ENCODE measurements at places on chromosomes 4 and X. TPM values are rescaled to one million over a fixed set of nuclear protein-coding genes. Genes with fewer than 3 reads are reported as not detected.

The SPANXD gene
- total RNA-seq, result not detected

The PABPC4L gene
- total RNA-seq, result 0.72 TPM

The CXCL11 gene
- total RNA-seq, result under 0.01 TPM

The PCDH7 gene
- 44.1 TPM for total RNA-seq

The TCEAL9 gene
- 94.4 TPM for total RNA-seq

- H3K27me3 ChIP-seq, result no peaks in the 10 kb centered on the region
- H3K4me3 ChIP-seq, result no peak overlapping the region
- no peaks in the 10 kb centered on the region for H3K36me3 ChIP-seq
- no peaks in the 10 kb centered on the region for H3K4me1 ChIP-seq
- no peak overlapping the region for H3K27ac ChIP-seq
- no peak for DNase-seq
Measured at GRCh38 chrX:122622795-122623194, 561.3 kb upstream of the GRIA3 start.

- H3K36me3 ChIP-seq, result no peaks in the 10 kb centered on the region
- H3K4me3 ChIP-seq, result no peak overlapping the region
- H3K27me3 ChIP-seq, result no peaks in the 10 kb centered on the region
- no peaks in the 10 kb centered on the region for H3K4me1 ChIP-seq
Measured at GRCh38 chr4:109032671-109033070, 269.8 kb downstream of the COL25A1 start.

DNA sequence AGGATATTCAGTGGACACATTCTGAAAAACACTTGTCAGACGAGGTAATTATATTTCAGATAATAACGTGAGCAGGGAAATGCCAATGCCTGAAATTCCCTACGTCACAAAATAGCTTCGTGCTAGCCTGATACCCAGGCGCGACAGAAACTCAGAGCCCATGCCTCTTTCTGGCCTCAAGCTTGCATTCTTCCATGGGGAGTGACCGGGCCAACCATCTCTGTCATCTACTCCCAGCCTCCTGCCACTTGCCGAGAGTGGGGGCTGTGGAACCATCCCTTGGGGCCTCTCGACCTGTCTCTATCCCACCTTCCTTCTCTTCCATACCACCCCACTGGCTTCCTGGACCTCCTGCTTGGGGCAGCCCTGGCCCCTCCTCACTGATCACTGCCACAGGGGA is 34.5 kb upstream of the CDKN2AIP start:
- no peak for DNase-seq
- H3K36me3 ChIP-seq, result no peaks in the 10 kb centered on the region
- peaks cover 17% of the 10 kb centered on the region for H3K27me3 ChIP-seq
- no peaks in the 10 kb centered on the region for H3K4me1 ChIP-seq
- no peak overlapping the region for H3K4me3 ChIP-seq
- H3K27ac ChIP-seq, result no peak overlapping the region

- H3K36me3 ChIP-seq, result no peaks in the 10 kb centered on the region
- no peak for DNase-seq
- H3K4me3 ChIP-seq, result no peak overlapping the region
- H3K27me3 ChIP-seq, result no peaks in the 10 kb centered on the region
- no peak overlapping the region for H3K27ac ChIP-seq
- H3K4me1 ChIP-seq, result no peaks in the 10 kb centered on the region
Measured at GRCh38 chrX:154648931-154649330, 4.4 kb downstream of the CTAG2 start.

- H3K27me3 ChIP-seq, result no peaks in the 10 kb centered on the region
- H3K27ac ChIP-seq, result peak overlapping the region; percentile 66
- H3K4me1 ChIP-seq, result peaks cover 19% of the 10 kb centered on the region
- H3K4me3 ChIP-seq, result no peak overlapping the region
Measured at GRCh38 chr4:17188547-17189400, 290.3 kb upstream of the LDB2 start.

DNA sequence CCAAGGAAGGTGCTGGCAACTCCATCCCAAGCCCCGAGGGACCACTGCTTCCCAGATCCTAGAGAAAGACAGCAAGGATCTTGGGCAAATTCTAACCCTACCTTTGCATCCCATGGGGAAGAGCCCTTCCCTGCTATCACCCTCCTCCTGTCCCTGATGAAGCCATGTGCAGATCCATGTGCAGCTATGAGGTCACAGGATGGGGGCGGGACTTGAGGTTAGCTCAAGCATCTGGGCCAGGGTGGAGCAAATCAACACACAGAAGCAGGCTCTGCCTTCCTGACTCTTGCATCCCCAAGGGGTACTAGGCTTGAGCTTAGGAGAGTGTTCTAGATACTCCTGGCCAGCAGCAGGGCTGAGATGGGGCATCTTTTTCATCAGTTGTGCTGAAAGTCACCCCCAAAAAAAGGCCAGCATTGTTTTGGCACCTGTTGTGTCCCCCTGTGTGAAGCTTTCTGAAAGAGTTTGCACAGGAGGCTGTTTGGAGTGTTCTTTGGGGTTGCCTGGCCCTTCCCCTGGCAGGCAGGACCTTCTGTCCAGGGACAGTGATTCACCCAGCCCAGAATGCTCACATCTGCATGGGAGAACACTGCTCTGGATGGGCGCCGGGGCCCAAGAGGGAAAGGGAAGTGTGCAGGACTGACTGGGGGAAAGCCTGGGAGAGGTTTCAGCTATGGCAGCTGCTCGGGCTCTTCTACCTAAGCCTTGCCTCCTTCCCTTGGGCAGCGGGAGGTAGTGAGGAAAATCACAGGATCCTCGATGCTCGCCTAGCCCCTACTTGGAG is 50.8 kb downstream of the PRPS1 start:
- peaks cover 23% of the 10 kb centered on the region for H3K27me3 ChIP-seq
- DNase-seq, result peak; percentile 71
- no peak overlapping the region for H3K4me3 ChIP-seq
- H3K36me3 ChIP-seq, result no peaks in the 10 kb centered on the region

DNA sequence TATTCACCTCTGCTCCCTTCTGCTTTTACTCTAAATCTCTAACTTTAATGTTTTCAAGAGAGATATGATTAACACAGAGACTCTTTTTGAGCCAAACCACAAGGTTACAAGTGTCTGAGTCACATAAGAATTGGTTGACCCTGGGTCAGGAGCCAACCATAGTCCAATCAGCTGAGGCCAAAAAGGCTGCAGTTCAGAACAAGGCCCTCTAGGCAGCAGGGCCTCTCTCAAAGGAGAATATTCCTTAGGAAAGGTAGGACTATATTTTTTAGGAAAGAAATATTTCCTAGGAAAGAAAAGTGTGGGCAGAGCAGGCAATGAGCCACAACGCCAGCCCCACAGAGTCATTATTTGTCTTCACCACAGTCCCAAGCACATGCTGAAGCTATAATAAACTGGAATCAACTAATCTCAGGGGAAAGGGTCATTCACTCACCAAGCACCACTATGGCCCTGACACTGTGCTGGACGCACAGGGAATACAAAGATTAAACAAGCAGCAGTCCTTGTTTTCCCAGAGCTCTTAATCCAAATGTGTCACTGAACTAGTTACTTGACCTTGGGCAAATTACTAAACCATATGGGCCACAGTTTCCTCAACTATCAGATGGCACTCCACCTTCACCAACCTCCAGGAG is 2.2 kb downstream of the ATP8A1 start:
- peak; percentile 50 for DNase-seq
- no peaks in the 10 kb centered on the region for H3K27me3 ChIP-seq
- H3K36me3 ChIP-seq, result no peaks in the 10 kb centered on the region
- H3K4me3 ChIP-seq, result no peak overlapping the region
- H3K27ac ChIP-seq, result no peak overlapping the region

DNA sequence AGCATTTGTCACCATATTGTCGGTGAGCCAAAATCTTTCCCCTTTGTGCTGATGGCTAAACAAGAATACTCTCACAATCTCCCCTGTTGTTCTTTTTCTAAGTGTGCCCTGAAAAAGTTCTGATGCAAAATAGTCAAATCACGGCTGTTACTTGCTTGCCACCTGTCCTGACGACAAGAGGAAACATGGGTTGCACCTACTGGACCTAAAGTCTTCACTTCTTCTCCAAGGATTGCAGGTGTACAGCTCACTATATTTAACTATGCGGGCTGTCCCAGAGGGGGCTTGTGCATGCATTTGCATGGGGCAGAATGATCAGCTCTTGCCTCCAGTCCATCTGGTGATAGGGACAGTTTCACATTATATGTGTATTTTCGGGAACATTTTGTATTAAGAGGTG is 21.6 kb downstream of the AFF2 start:
- H3K27ac ChIP-seq, result no peak overlapping the region
- H3K36me3 ChIP-seq, result no peaks in the 10 kb centered on the region
- no peak for DNase-seq
- H3K4me1 ChIP-seq, result no peaks in the 10 kb centered on the region
- H3K27me3 ChIP-seq, result no peaks in the 10 kb centered on the region
- H3K4me3 ChIP-seq, result no peak overlapping the region

GRCh38 chr4:150904671-150905070 is 110.4 kb downstream of the LRBA start:
- no peak for DNase-seq
- H3K4me3 ChIP-seq, result no peak overlapping the region
- no peak overlapping the region for H3K27ac ChIP-seq
- no peaks in the 10 kb centered on the region for H3K4me1 ChIP-seq
- no peaks in the 10 kb centered on the region for H3K36me3 ChIP-seq

DNA sequence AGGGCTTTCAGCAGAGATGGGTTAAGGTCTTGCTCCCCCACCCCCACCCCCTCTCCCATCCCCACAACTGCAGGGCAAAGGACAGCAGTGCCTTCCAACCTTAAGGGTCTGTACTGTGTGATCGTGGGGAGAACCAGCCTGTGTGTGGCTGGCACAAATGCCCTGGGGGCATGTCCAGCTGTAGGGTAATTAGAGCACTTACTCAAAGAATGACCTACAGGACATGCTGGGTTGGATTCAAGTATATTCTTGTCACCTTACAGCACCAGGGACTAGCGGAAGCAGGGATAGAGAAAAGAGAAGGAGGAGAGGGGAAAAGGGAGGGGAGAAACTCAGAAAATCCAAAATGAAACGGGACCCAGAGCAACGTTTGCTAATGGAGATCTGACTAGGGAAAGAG is 191.3 kb upstream of the GATB start:
- H3K4me1 ChIP-seq, result no peaks in the 10 kb centered on the region
- DNase-seq, result no peak
- H3K27ac ChIP-seq, result no peak overlapping the region
- H3K4me3 ChIP-seq, result no peak overlapping the region

GRCh38 chrX:46200413-46200812 is 344.8 kb downstream of the ZNF674 start:
- peaks cover 9% of the 10 kb centered on the region for H3K27me3 ChIP-seq
- no peak overlapping the region for H3K4me3 ChIP-seq
- DNase-seq, result no peak
- H3K36me3 ChIP-seq, result no peaks in the 10 kb centered on the region

DNA sequence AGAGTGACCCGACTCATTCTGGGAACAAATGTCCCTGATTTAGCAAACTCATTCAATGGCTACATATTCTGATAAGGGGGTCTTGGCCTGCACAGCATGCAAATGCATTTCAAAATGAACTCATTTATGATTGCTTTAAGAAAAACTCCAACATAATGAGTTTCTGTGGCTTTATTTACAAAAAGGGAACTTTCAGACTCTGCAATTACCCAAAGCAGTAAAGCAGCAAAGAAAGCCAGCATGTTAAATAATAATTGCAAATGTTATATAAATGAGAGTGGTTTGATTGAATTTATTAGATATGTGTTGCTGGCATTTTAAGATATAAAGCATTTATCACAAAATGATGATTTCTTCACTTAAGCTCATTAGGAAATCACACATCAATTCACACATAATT is 295.7 kb downstream of the FBXW7 start:
- H3K27ac ChIP-seq, result no peak overlapping the region
- no peak overlapping the region for H3K4me3 ChIP-seq
- peaks cover 7% of the 10 kb centered on the region for H3K27me3 ChIP-seq
- no peaks in the 10 kb centered on the region for H3K36me3 ChIP-seq

GRCh38 chr4:156676116-156676851 is 295.3 kb downstream of the PDGFC start:
- no peak for DNase-seq
- H3K36me3 ChIP-seq, result no peaks in the 10 kb centered on the region
- H3K27ac ChIP-seq, result no peak overlapping the region
- H3K4me3 ChIP-seq, result no peak overlapping the region
- H3K4me1 ChIP-seq, result no peaks in the 10 kb centered on the region

DNA sequence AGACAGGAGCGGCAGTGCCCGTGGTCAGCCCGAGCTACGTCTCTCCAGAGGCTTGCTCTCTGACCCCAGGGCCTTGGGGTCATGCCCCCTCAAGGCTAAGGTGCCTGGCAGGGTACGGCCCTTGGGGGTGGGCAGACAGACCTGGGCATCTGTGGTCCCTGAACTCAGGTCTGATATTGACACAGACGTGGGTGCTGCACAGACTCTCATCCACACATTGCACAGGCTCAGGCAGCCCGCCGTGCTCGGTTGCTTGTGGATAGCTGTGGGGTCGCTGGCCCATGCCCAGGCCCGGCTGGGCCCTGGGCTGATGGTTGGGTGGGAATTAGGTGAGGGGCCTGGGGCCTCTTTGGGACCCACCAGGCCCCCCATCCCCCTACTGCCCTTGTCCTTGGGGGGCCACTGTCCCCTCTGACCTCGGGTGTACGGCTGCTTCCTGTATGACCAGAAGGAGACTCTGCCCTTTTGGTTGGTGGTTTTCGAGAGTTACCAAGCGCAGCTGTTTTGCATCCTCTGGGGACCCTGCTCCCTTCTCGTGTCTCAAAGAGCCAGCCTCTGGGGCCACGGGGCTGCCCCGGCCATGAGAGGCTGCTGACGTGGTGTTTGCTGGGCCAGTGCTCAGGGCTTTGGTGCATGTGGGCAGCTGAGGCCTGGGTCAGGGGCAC is 10.1 kb downstream of the FGFRL1 start:
- no peak overlapping the region for H3K27ac ChIP-seq
- no peak for DNase-seq
- H3K4me1 ChIP-seq, result peaks cover 2% of the 10 kb centered on the region
- H3K27me3 ChIP-seq, result no peaks in the 10 kb centered on the region
- H3K4me3 ChIP-seq, result no peak overlapping the region

GRCh38 chrX:3520458-3520857 is 174.0 kb upstream of the MXRA5 start:
- H3K27ac ChIP-seq, result peak overlapping the region; percentile 99
- no peaks in the 10 kb centered on the region for H3K36me3 ChIP-seq
- DNase-seq, result no peak
- no peak overlapping the region for H3K4me3 ChIP-seq

- H3K27me3 ChIP-seq, result no peaks in the 10 kb centered on the region
- peaks cover 4% of the 10 kb centered on the region for H3K4me1 ChIP-seq
- H3K36me3 ChIP-seq, result peaks cover 5% of the 10 kb centered on the region
- peak overlapping the region; percentile 69 for H3K4me3 ChIP-seq
Measured at GRCh38 chr4:102826105-102826889, 1.1 kb downstream of the UBE2D3 start.

GRCh38 chrX:153454901-153455550 is 9.2 kb upstream of the TREX2 start:
- 0 out of 2 replicates have a peak, but pooled peaks cover 2% of the 10 kb centered on the region for H3K36me3 ChIP-seq
- H3K4me3 ChIP-seq, result no peak overlapping the region
- no peaks in the 10 kb centered on the region for H3K4me1 ChIP-seq

- H3K4me1 ChIP-seq, result no peaks in the 10 kb centered on the region
- H3K27ac ChIP-seq, result no peak overlapping the region
- H3K4me3 ChIP-seq, result no peak overlapping the region
- no peak for DNase-seq
- no peaks in the 10 kb centered on the region for H3K36me3 ChIP-seq
- no peaks in the 10 kb centered on the region for H3K27me3 ChIP-seq
Measured at GRCh38 chr4:68287704-68288392, 42.4 kb upstream of the TMPRSS11B start.

- no peak overlapping the region for H3K27ac ChIP-seq
- no peak for DNase-seq
- H3K36me3 ChIP-seq, result no peaks in the 10 kb centered on the region
- H3K27me3 ChIP-seq, result no peaks in the 10 kb centered on the region
- no peaks in the 10 kb centered on the region for H3K4me1 ChIP-seq
- no peak overlapping the region for H3K4me3 ChIP-seq
Measured at GRCh38 chr4:123547216-123548165, 150.9 kb downstream of the SPRY1 start.
